ENCODE measurements at places on chromosomes 12 and 14.
A peak's percentile ranks its signal among the peaks of the same experiment; 100 is the strongest.

GRCh38 chr14:65478596-65478995 lies 66.1 kb downstream of the FUT8 start:
- H3K27me3 ChIP-seq = no peaks in the 10 kb centered on the region
- DNase-seq = no peak
- peaks cover 86% of the 10 kb centered on the region for H3K4me1 ChIP-seq
- peak overlapping the region; percentile 14 for H3K27ac ChIP-seq

- no peaks in the 10 kb centered on the region for H3K4me1 ChIP-seq
- H3K36me3 ChIP-seq = no peaks in the 10 kb centered on the region
- H3K27me3 ChIP-seq = no peaks in the 10 kb centered on the region
Observed at GRCh38 chr14:72739446-72740405, 154.2 kb downstream of the DPF3 start.

DNA sequence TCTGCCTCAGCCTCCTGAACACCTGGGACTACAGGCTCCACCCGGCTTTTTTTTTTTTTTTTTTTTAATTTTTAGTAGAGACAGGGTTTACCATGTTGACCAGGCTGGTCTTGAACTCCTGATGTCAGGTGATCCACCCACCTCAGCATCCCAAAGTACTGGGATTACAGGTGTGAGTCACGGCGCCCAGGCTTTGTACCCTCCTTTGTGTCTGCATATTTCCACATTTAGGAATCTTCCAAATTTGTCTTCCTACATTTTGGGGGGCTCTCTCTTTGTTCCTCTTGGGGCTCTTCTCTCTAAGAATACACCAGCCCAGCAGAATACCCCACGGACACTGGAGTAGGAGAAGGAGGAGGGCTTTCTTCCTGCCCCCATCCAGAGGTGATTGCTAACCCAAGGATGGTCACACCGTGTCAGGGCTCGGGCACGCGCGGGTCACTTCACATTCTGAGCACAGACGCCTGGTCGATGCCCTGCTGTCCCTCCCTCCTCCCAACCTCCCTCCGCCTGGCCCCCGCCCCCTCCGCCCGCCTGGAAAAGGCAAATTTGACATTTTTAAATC lies 2.1 kb upstream of the DNAJC22 start:
- no peak overlapping the region for H3K4me3 ChIP-seq
- no peaks in the 10 kb centered on the region for H3K36me3 ChIP-seq
- no peak for DNase-seq
- no peak overlapping the region for H3K27ac ChIP-seq

DNA sequence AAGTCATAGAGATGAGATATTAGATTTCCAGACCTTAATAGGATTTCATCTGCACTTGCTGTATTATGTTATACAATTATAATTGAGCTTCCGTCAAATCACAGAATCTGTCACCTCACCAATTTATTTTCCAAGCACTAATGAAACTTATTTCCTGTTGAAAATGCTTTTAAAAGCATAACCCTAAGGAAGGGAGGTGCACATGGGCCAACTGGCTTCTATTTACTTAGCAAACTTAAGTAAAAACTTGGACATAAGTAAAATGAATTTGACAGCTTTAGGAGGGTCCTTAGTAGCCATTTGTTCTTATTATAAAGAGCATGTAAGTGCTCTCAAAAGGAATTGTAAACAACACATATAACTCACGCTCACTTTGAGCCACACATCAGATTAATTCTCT lies 462.2 kb upstream of the TMPO start:
- H3K4me1 ChIP-seq = no peaks in the 10 kb centered on the region
- no peaks in the 10 kb centered on the region for H3K36me3 ChIP-seq
- DNase-seq = no peak
- no peak overlapping the region for H3K4me3 ChIP-seq
- no peak overlapping the region for H3K27ac ChIP-seq

GRCh38 chr12:116399055-116399454 lies 121.6 kb upstream of the MED13L start:
- H3K4me1 ChIP-seq = no peaks in the 10 kb centered on the region
- no peaks in the 10 kb centered on the region for H3K36me3 ChIP-seq
- no peak overlapping the region for H3K27ac ChIP-seq
- H3K27me3 ChIP-seq = no peaks in the 10 kb centered on the region
- no peak overlapping the region for H3K4me3 ChIP-seq
- DNase-seq = no peak

GRCh38 chr12:90235642-90236041 lies 527.0 kb upstream of the ATP2B1 start:
- H3K4me3 ChIP-seq = no peak overlapping the region
- peaks cover 20% of the 10 kb centered on the region for H3K27me3 ChIP-seq
- no peak for DNase-seq
- H3K4me1 ChIP-seq = peaks cover 2% of the 10 kb centered on the region
- H3K36me3 ChIP-seq = no peaks in the 10 kb centered on the region

- peaks cover 5% of the 10 kb centered on the region for H3K36me3 ChIP-seq
- H3K4me1 ChIP-seq = peaks cover 22% of the 10 kb centered on the region
- H3K27ac ChIP-seq = no peak overlapping the region
- H3K27me3 ChIP-seq = no peaks in the 10 kb centered on the region
- H3K4me3 ChIP-seq = no peak overlapping the region
Observed at GRCh38 chr14:34983148-34983760, 462 bp downstream of the SRP54 start.

DNA sequence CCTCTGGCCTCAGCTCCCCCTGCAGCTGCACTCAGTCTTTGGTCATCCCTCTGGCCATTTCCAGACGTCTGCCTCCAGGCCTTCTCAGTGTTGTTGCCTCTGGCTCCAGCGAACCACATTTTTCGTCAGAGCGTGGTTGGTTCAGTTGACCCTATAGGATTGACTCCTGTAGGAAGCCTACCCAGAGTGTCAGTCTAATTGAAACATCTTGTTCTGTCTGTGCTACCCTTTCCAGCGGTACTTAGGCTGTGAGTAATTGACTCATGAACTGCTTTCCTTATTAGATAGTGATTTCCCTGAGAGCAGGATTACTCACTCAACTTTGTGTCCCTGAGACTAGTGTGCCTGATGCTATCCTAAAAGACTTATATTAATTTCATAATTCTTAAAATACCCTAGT lies 373.2 kb downstream of the ATP23 start:
- no peaks in the 10 kb centered on the region for H3K27me3 ChIP-seq
- no peaks in the 10 kb centered on the region for H3K36me3 ChIP-seq
- DNase-seq = no peak
- H3K4me1 ChIP-seq = no peaks in the 10 kb centered on the region
- no peak overlapping the region for H3K4me3 ChIP-seq

DNA sequence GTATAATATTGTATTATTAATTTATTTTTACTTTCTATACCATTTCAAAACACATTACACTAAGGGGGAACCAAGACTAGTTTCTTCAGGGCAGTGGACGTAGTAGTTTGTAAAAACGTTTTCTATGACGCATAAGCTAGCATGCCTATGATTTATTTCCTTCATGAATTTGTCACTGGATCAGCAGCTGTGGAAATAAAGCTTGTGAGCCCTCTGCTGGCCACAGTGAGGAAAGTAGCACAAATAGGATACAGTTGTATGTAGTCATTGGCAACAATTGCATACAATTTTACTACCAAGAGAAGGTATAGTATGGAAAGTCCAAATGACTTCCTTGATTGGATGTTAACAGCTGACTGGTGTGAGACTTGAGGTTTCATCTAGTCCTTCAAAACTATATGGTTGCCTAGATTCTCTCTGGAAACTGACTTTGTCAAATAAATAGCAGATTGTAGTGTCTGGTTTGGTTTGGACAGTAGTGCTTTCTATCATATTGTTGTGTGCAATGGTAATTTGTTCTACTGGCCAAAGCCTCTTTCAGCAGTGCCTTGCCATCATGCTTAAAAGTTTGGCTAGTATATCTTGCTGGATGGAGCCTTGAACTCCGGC lies 24.3 kb upstream of the PLEKHD1 start:
- peaks cover 1% of the 10 kb centered on the region for H3K4me1 ChIP-seq
- DNase-seq = peak; percentile 51
- H3K27ac ChIP-seq = no peak overlapping the region
- no peaks in the 10 kb centered on the region for H3K27me3 ChIP-seq

DNA sequence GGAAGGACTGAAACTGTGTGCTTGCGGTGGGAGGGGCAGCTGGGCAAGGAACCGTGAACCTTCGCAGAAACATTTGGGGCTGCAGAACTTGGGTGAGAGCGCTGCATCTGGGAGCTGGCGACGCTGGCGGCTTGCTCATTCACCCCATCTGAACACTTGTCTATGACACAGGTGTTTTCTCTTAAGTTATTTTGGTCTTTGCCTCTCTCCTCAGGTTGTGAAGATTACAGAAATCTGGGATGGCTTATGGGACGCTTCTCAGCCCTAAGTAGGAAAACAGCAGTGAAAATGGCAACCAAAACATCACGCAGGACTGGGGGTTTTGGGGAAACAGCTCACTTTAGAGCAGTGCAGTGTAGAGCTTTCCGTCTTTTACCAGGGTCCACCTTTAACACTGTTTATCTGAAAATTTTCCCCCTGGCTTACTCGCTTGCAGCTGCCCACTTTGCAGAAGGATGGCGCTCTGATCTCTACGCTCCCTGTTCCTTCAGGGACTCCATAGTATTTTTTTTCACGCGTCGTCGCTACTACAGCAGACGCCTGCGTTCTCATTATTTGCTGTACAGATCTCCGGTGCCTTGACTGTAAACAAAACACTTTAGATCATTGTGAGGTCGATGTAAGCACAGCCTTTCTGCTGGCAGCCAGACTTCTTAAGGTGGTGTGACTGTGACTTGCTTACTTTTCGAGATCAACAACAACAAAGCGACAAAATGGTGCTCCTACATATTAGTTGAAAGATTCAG lies 2.7 kb upstream of the CDKN1B start:
- H3K27ac ChIP-seq = peak overlapping the region; percentile 94
- H3K4me3 ChIP-seq = peak overlapping the region; percentile 81
- peaks cover 55% of the 10 kb centered on the region for H3K4me1 ChIP-seq
- peaks cover 28% of the 10 kb centered on the region for H3K36me3 ChIP-seq
- no peaks in the 10 kb centered on the region for H3K27me3 ChIP-seq

GRCh38 chr14:34650786-34651584 lies 21.0 kb upstream of the SNX6 start:
- H3K27ac ChIP-seq = no peak overlapping the region
- no peak for DNase-seq
- H3K27me3 ChIP-seq = no peaks in the 10 kb centered on the region
- no peak overlapping the region for H3K4me3 ChIP-seq

All from activated T-cell treated with anti-CD3 and anti-CD28 coated beads, Interleukin-2, amount 50 U/mL, for 24 hours (primary cell).